Thoracic aorta (tissue), 2 donors: ENCODE measurements at places on chromosomes 5 and 9. TPM values are rescaled to one million over a fixed set of nuclear protein-coding genes. Genes with fewer than 3 reads are reported as not detected.

Gene MARCOL
- total RNA-seq, result not detected

Gene NR5A1
- not detected for total RNA-seq

Gene CDH12
- not detected for total RNA-seq

Gene ZNF883
- total RNA-seq, result 0.95 TPM

Gene CAMK4
- total RNA-seq, result 3.8 TPM
